ENCODE measurements at places on chromosomes 4 and X.

DNA sequence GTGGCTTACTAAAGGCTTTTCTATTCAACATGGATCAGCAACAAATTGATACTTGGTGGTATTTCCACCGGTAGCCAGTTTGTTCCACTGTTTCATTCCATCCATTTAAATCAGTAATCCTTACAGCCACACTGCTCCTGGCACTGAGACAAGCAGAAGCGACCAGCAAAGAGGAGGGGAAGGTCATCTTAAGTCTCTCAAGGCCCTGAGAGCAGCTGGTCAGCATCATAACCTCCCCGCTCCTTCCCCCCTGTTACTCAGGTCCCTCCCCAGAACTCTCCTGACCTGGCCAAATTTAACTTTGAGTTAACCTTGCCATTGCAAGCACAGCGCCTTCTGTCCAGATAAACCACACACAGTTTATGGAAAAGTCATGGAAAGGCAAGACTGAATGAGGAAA, 331.3 kb upstream of the KLF3 start:
- DNase-seq: no peak

DNA sequence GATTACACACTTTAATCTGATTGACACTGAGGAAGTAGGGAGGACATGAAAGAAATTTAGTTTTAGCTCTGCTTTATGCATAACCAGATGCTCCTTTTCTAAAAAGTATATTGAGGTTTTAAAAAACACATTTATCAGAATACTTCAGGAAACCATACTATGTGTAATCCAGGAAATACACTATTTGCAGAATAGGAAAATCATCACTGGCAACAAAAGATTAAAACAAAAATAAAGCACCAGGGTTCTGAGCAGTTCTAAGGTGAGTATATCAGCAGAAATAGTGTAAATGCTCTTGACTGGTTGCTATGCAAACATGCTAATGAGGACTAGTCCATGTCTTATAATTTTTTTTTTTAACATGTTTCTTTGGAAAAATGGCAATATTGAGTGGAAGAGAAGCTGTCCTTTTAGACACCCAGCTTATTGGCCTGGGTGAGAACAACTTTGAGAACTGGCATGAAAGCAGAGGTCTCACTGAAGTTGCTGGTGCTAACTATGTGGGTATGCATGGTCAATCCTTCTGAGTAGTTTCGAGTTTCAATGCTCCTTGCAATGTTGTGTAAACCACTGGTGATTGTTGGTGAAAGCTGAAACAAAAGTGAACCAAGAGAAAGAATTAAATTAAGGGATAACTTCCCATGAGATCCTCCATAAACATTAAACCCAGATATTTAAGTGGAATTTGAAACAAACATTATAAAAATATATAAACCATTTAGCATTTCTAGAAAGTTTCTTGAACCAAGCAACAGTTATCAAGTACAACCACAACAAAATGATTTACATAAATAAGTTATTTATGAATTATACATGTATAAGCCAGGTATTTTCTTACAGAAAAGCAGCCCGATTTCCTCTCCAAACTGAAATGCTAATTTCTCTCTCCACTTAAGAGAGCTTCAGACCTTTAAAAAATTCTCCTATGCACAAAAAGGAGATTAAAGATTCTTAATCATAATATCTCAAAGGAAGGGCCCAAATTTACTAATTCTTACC, 20.4 kb upstream of the SCD5 start:
- no peak for DNase-seq

DNA sequence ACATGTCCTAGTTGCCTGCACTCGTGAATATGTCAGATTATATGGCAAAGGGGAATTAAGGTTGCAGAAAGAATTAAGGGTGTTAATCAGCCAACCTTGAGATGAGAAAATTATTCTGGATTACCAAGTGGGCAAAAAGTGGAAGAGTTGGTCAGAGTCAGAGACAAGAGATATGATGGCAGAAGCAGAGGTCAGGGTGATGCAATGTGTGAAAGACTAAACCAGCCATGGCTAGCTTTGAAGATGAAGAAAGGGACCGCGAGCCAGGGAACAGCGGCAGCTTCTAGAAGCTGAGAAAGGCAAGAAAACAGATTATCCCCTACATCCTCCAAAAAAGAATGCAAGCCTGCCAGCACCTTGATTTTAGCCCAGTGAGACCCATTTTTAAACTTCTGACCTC, 385.6 kb downstream of the HNRNPD start:
- no peak for DNase-seq

DNA sequence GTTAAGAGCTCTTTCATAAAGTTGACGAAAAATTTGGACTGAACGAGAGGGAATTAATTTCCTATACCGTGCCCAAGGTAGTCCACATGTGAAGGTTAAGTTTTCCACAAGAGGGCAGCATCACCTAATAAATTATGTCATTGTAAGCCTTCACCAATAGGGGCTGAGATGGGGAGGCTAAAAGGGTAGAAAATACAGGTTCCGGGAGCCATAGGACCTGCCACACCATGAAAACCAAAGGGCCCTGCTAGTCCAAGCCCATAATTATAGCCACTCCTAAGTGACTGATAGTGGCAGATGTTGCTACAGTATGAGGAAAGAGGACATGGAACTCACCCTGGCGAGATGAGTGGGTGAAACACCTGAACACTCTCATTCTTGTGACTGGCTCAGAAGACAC, 122.2 kb downstream of the SHROOM4 start:
- no peak for DNase-seq

- no peak for DNase-seq
These were observed at the start of gene COX7B2 for GRCh38 chr4:46909078-46909477. TSS of gene COX7B2 (minus strand) at chr4:46909245. CDS start at chr4:46735192, 174,053 bp downstream.

DNA sequence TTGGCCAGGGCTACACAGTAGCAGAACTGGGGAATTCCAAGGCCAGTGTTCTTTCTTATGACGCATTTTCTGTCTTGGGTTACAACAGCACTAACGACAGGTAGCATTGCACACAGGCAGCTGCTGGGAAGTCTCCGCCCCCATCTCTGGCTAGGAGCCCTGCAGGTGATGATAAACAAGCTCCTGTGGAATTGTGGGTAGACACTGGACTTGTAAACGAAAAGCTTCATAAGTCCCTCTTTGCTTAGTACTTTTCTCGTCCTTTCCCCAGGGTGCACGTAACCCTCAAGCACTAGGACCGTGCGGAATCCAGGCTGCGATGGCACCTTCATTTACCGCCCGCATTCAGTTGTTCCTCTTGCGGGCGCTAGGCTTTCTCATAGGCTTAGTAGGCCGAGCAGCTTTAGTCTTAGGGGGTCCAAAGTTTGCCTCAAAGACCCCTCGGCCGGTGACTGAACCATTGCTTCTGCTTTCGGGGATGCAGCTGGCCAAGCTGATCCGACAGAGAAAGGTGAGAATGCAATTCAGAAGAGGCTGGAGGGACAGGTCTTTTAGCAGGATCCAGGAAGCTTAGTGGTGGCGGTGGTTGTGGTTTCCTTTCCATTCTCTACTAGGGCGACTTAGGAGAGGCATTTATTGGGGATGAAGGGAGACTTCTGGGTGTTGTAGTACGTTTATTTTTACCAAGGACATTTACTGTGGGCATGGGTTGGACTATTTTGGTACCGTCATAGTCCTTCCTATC, at the start of gene FAAH2:
Gene FAAH2 (plus strand): TSS at position 200 of the 745 bp plus-strand sequence. CDS start 120 bp downstream, at position 320.
- DNase-seq: peak; percentile 49

DNA sequence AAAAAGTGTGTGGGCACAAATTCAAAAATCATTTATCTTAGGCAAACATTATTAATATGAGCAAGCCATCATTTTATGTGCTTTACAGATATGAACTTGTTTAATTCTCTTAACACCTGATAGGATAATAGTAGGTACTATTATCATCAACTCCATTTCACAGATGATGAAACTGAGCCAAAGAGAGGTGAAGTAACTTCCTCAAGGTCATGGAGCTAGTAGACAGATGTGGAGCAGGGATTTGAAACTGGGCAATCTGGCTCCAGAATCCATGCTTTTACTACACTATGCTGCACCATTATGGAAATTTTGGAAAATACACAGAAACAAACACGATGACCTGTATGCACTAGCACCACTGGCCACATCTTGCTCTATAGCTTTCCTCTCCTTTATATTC, 1.0 kb upstream of the PIN4 start:
- DNase-seq: no peak

DNA sequence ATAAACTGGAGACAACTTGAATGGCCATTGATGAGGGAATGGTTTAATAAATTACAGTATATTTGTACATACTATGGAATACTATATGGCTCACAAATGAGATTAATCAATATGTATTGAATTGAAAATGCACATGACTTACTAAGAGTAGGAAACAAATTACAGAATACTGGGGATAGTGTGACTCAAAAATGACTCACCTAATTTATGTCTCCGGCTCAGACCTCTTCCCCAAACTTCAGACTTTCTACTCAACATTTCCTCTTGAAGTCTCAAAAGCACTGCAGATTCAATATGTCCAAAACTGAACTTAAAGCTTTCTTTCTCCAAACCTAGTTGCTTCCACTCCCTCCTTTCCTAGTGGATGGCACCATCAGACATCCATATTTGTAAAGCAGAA, 28.8 kb upstream of the GRIA3 start:
- no peak for DNase-seq

GRCh38 chr4:636628-637159, 11.3 kb downstream of the PDE6B start:
- DNase-seq: no peak

- peak; percentile 52 for DNase-seq
These were observed 746 bp downstream of the PPAT start for GRCh38 chr4:56434599-56435139.

DNA sequence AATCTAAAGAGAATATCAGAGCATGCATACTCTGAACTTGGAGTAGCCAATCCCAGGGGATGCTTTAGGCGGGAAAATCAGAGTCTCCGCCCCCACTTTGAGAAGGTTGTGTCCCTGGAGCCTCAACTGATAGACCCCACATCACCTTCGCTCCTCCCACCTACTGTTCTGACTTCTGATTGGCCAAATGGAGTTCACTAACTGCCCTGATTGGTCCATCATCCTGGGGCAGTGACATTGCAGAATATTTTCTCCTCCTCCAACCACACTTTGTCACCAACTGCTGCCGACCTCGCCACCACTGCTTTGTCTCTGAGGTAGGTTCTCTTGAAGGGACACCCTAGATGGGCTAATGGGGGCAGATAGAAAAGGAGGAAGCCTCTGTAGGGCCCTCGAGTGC, 22.7 kb upstream of the SPACA5B start:
- DNase-seq: no peak

- no peak for DNase-seq
These were observed 160.0 kb downstream of the SPCS3 start for GRCh38 chr4:176479767-176480166.

GRCh38 chr4:10639100-10639499, 45.5 kb downstream of the CLNK start:
- DNase-seq: no peak

- DNase-seq: no peak
These were observed 26.0 kb downstream of the AIFM1 start for GRCh38 chrX:130139474-130140201.

DNA sequence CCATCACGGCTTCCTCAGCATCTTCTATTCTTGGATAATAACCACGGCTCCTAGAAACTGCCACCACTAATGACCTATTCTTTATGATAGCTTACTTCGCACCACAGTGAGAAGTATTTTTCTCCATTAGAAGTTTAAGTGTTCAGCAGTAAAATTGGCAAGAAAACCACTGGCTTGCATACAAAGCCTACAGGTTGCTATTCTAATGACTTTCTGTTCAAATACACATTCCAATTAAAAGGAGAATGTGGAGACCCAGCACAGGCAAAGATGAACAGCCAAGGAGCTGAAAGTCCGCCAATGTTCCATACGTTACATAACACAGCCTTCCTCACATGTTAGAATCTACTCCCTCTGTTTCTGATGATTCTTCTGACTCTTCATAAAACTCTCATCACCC, 875.0 kb upstream of the PRKX start:
- no peak for DNase-seq

GRCh38 chrX:77776659-77777058, 9.4 kb downstream of the ATRX start:
- no peak for DNase-seq

GRCh38 chr4:103324811-103325210, 126.7 kb upstream of the CENPE start:
- no peak for DNase-seq

GRCh38 chrX:104488811-104489210, 77.2 kb upstream of the IL1RAPL2 start:
- no peak for DNase-seq

DNA sequence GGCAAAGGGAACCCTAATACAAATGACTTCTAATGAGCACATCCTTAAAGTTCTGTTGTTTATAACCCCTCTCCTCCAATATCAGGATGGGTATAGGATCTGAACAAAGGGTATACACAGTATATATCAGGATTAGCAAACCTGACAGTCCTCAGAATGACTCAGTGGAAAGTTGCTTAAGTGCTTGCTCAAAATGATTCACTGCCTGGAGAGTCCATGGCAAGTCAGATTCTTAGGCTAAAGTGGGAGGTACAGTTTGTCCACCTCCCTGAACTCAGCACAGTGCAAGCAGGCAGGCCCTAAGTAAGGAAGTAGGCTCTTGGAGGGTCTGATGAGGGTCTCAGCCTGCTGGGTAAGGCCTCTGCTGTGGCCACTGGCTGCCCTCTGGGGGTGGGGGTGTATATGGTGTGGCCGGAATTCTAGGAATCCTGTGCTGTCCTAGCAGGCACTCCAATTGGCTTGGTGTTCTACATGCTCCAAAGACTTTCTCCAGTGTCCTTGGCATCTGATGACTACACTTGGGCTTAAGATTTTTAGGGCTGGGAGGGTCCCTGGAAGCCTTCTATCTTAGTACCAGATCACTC, 54.3 kb downstream of the CHRDL1 start:
- no peak for DNase-seq

- peak; percentile 42 for DNase-seq
These were observed 6.9 kb downstream of the L1CAM start for GRCh38 chrX:153878969-153879653.

DNA sequence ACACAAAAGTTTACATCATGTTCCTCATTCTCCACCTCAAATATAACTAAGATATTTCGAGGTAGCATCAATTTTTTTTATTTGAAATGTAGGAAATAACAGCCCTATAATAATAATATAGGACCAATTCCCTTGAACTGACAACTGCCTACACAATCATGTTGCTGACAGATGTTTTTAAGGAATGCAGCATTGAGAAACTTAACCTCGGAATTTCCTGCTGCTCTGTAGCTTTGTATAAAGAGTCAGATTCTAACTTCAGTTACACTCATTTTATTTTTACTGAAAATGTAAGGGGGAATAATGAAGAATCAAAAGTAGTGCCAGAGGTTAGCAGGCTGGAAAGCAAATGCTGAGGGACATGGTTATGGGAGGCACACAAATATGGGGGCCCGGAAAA, 235.8 kb downstream of the RBMX2 start:
- no peak for DNase-seq

All from activated naive CD8-positive, alpha-beta T cell treated with anti-CD3 and anti-CD28 coated beads for 36 hours (primary cell).